ENCODE measurements at places on chromosomes 1 and 21.
A peak's percentile ranks its signal among the peaks of the same experiment; 100 is the strongest.

DNA sequence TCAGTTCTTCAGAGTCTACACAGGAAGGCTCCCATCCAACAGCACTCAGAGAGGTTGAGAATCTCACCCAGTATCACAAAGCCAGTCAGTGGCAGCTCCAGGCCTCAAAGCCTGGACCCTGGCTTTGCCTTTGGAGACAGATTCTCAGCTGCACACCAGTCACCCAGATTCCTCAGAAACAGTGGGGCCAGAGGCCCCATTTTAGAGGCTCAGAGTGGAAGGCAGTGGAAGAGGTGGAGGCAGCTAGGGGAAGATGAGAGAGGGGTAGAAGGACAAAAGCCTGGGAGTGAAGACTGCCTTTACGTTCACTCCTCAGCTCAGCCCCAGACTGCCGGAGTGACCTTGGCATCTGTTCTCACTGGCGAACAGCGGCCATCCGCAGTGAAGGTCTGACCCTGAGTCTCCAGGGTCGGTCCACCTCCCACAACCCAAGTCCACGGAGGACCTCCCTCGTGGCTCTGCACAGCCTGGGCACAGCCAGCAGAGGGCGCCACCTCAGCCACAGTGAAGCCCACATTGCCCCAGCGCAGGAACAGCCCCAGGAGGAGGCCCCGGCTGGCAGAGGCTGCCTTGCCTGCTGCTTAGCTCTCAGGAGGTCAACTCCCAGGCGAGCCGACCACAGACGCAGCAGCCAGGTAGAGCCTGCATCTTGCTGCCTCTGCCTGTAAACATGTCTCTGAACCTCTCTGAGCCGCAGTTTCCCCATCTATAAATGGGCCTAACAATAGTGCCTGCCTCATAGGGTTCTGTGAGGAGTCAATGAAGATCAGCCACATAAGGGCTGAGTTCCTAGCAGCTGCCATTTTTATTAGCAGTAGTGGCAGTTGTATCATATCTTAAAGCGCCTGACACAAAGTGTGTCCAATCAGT, 5.9 kb upstream of the FNDC5 start:
- DNase-seq: peak; percentile 60

DNA sequence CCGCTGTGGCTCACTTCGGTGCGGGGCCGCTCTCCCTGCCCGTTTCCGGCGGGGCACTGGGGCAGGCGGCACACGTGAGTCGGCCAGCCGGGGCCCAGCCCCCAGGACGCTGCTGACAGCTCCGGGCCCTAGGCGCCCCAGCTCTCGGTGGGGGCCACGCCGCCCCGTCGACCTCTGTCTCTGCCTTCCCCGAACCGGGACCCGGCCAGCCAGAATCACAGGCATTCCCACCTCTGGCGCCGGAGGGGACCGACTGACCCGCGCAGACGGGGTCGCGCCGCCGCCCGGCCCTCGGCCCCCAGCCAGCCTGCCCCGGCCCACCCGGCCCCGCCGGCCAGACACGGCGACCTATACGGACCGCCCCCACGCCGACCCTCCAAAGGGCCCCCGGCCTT, 755 bp downstream of the SCMH1 start:
- DNase-seq: peak; percentile 51

- no peak for DNase-seq
These were observed 14.9 kb upstream of the CD101 start for GRCh38 chr1:116986421-116987255.

DNA sequence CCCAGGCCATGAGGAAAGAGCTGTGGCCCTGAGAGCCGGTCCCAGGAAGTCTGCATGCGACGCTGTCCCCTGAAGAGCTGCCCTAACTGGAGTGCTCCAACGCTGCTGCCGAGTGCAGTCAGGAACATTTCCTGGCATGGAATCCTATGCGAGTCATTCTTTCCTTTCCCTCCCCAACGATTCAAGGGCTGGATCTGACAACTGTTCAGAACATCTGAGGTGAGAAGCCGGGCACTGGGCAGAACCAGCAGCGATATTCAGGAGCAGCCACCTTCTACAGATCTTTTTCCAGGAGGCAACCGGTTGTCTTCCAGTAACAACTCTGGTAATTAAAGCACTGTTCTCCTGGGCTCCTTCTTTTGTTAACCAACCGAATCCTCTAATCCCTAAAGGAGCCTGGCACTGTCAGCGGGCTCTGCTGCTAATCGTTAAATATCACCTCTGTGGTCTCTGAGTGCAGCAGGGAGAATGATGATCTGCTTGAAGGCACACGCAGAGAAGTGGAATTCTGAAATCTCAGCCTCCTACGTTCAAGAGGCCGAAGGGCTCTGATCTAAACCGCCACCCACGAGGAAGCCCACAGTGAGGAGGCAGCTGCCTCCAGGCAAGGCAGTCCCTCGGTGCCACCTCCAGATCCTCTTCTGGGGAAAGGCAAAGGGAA, 55.8 kb downstream of the SLC45A1 start:
- peak; percentile 56 for DNase-seq

- DNase-seq: no peak
These were observed 114.8 kb downstream of the KCNK1 start for GRCh38 chr1:233728721-233729120.

- no peak for DNase-seq
These were observed 80.7 kb downstream of the ATP5PO start for GRCh38 chr21:33834801-33835500.

DNA sequence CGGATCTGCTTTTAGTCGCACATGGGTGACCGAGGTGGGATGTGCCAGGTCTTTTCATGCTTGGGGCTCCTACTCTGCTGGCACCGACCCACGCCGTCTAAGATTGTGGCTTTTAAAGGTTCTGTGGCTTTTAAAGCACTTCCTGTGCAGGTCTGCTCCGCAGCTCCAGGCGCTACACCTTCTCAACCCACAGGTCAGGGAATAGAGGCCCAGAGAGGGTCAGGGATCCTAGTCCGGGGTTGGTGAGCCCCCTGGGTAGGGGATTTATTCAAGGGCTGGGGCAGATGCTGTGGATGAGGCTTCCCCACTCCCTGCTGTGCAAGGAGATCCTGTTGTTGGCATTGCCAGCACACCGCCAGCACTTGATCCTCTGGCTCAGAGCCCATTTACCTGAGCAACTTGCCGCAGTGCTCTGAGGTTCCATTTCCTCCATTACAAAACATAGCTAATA, 212.8 kb upstream of the RAB4A start:
- DNase-seq: no peak

GRCh38 chr1:93056214-93056613, 22.9 kb upstream of the MTF2 start:
- DNase-seq: peak; percentile 73

DNA sequence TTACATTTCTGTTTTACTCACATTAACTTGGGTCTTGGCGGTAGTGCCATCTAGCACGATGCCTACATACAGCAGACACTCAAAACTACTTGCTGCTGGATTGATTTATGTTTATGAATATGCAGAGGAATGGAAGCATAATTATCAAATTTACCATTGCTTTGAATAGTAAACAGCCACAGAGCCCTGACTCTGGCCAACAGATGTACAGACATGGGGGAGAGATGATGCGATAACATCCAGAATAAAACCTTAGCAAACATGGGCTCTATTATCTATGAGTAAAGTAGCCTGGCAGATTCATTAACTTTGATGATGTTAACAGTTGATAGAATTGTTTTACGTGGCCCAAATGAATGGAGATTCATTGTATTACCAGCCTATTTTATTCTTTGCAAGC, 42.8 kb downstream of the PTGFR start:
- no peak for DNase-seq

- DNase-seq: no peak
These were observed 51.9 kb downstream of the AGPAT3 start for GRCh38 chr21:43916691-43917514.

GRCh38 chr1:30444401-30444800, 279.0 kb downstream of the MATN1 start:
- no peak for DNase-seq

- DNase-seq: peak; percentile 26
These were observed 4.6 kb downstream of the BOLA1 start for GRCh38 chr1:149903836-149904491.

Data from mesendoderm (in vitro differentiated cells).